ENCODE measurements at places on chromosomes 16 and 17.

GRCh38 chr16:27722207-27722606 is 172.3 kb downstream of the KATNIP start:
- DNase-seq: no peak

- DNase-seq: no peak
Observed at GRCh38 chr17:42027961-42028790, 8.3 kb downstream of the NKIRAS2 start.

GRCh38 chr17:73520369-73520761 is 123.9 kb downstream of the SDK2 start:
- DNase-seq: no peak

DNA sequence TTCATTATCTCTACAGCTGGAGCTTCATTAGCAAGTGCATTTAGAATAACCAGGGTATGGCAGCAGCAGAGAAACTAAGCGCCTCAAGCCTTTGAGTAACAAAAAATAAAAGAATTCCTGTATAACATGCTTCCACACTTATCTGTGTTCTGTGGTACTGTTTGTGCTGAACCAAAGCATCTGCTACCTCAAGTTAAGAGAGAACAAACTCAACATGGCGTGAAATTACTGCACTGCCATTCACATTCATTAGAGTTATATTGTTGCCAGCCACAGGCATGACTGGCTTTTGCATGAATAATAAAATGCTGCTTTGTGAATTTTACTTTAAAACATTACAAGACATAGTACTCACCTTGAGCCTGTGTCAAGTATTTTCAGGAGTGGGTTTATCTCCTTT is 76.6 kb downstream of the NLK start:
- no peak for DNase-seq
